ENCODE measurements at places on chromosomes 1 and 21. TPM values are rescaled to one million over a fixed set of nuclear protein-coding genes. Genes with fewer than 3 reads are reported as not detected.

- no peak overlapping the region for H3K4me3 ChIP-seq
- peaks cover 86% of the 10 kb centered on the region for H3K36me3 ChIP-seq
- no peak for DNase-seq
Measured at GRCh38 chr1:160419838-160420169, 19.4 kb downstream of the VANGL2 start.

The TRABD2B gene
- 0.89 TPM for total RNA-seq

The MSH4 gene
- 0.79 TPM for total RNA-seq

The NT5C1A gene
- total RNA-seq, result 2.4 TPM

The FNDC10 gene
- total RNA-seq, result 4.8 TPM

DNA sequence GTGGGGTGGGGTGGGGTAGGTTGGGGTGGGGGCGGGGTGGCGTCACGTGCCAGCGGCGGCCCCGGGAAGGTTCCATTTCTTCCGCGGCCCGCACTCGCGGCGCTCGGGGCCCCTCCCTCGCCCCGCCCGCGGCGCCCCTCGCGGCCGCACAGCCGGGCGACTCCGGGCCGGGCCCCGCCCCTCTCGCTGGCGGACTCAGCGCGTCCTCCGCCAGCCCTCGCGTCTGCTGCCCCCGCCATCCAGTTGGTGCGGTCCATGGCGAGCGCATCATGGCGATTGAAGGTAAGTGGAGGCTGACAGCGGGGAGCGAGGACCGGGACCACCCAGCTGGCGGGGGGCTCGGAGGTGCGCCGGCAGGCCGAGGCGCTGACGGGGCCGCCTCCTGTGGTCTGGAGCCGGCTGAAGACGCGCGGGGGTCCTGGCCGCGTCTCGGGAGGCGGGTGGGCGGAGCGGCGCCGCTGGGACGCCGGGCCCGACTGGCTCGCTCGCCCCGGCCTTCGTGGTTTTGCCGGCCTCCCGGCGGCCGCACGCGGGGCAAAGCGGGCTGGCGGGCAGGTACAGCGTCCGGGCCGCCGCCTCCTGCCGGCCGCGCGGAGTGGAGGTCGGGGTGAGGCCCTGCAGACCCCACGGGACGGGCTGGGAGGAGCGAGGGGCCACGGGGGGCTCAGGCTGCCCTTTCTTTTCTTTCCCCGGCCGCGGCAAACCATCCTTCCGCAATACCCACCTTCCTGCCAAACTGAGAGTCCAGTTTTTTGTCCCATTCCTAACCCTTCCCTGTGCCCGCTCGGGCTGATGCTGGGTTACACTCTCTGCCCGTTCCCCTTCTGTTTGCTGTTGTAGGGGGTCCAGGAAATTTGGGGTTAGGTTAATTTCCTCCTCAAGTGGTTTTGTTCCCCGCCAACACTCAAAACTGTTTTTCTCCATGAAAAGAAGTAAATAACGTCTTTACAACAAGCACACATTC, at the start of gene SYT14:
Gene SYT14 (plus strand): TSS at position 222 of the 964 bp plus-strand sequence. CDS start 48 bp downstream, at position 270.
- peaks cover 4% of the 10 kb centered on the region for H3K4me1 ChIP-seq
- H3K27ac ChIP-seq, result no peak within 1 kb of the TSS
- DNase-seq, result peak; percentile 91
- H3K27me3 ChIP-seq, result peaks cover 9% of the 10 kb centered on the region
- H3K36me3 ChIP-seq, result no peaks in the 10 kb centered on the region

The PDE9A gene
- total RNA-seq, result 13.4 TPM

The S100A7 gene
- total RNA-seq, result not detected

DNA sequence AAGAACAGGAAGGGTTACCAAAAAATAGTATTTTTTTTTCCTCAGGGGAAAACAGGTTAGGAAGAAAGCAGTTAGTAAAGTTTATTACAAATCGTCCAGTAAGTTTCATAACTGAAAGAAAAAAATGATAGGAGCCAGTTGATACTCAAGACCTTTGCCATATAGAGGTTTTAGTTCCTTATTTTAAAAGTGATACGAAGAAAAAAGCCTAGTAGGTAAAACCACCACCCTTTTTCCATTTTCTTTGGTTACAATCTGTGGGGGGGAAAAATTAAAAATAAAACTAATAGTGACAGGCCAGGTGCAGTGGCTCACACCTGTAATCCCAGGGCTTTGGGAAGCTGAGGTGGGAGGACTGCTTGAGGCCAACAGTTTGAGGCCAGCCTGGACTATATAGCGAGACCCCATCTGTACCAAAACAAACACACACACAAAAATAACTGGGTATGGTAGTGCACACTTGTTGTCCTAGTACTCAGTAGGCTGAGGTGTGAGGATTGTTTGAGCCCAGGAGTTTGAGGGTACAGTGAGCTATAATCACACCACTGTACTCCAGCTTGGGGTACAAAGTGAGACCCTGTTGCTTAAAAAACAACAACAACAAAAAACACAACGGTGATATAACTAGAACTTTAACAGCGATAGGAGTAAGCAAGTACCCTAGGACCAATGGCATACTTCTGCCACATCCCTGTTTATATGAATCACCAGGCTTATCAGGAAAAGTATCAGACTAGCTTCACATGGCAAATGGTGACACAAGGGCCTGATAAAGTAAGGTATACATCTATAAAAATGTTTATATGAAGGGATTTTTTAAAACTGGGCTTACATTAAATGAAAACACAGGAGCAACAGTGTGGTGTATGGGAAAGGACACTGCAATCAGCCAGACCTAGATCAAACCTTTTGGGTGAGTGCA, 5.4 kb downstream of the TMEM59 start:
- no peaks in the 10 kb centered on the region for H3K27me3 ChIP-seq
- H3K4me3 ChIP-seq, result no peak overlapping the region
- H3K4me1 ChIP-seq, result peaks cover 11% of the 10 kb centered on the region
- H3K27ac ChIP-seq, result no peak overlapping the region
- H3K36me3 ChIP-seq, result peaks cover 12% of the 10 kb centered on the region

The CYYR1 gene
- total RNA-seq, result 5.4 TPM

DNA sequence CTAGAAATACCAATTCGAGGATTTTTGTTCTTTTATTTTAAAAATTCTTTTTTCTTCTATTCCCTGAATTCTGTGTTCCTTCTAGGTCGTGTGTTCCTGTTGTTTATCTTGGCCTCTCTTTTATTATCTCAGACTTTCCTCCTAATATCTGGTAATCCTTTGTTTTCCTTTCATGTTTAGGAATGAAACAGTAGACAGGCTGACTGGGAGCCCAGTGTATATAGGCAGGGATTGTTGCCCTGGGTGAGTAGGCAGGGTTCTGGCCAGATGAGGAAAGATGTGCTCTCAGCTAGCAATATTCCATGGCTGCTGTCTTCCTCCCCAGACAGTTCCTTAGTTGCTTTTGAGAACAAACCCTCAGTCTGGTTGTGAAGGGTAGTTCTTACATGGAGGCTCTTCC, 161.8 kb upstream of the PDE4B start:
- peak; percentile 43 for DNase-seq
- H3K4me3 ChIP-seq, result no peak overlapping the region
- H3K4me1 ChIP-seq, result no peaks in the 10 kb centered on the region
- H3K27ac ChIP-seq, result no peak overlapping the region
- H3K36me3 ChIP-seq, result no peaks in the 10 kb centered on the region
- H3K27me3 ChIP-seq, result no peaks in the 10 kb centered on the region

The PDPN gene
- total RNA-seq, result 13.3 TPM

The OR14K1 gene
- not detected for total RNA-seq

The PCNX2 gene
- 85.8 TPM for total RNA-seq

DNA sequence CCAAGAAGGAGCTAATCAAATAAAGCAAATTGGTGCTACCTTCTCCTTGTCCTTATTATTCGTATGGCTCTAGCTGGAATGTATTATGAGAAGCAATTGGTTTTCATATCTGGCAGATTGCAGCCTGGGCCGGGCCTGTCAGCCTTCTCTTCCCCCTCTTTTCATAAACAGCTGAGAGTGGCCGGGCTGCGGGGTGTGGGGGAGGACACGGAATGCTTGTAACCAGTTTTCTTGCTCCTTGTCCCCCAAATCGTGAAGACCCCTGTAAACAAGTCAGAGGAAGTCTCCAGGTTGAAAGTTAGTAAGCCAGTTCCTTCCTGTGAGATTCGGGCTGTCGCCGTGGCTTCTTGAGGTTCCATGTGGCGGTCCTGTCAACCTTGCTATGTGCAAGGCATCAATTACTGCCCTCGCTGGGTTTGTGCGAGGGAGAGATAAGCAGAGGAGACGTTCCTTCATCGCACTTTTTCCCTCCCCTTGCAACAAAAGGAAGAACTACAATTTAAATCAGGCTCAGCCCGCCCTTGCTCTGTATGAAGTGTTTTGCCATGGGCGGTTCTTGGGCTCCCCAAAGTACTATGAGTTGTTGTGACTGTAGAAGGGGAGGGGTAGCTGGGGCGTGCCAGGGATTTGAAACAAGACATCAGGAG, 450.7 kb downstream of the CAMTA1 start:
- H3K4me3 ChIP-seq, result no peak overlapping the region
- H3K27ac ChIP-seq, result no peak overlapping the region
- no peak for DNase-seq
- H3K36me3 ChIP-seq, result no peaks in the 10 kb centered on the region
- H3K4me1 ChIP-seq, result peaks cover 22% of the 10 kb centered on the region

DNA sequence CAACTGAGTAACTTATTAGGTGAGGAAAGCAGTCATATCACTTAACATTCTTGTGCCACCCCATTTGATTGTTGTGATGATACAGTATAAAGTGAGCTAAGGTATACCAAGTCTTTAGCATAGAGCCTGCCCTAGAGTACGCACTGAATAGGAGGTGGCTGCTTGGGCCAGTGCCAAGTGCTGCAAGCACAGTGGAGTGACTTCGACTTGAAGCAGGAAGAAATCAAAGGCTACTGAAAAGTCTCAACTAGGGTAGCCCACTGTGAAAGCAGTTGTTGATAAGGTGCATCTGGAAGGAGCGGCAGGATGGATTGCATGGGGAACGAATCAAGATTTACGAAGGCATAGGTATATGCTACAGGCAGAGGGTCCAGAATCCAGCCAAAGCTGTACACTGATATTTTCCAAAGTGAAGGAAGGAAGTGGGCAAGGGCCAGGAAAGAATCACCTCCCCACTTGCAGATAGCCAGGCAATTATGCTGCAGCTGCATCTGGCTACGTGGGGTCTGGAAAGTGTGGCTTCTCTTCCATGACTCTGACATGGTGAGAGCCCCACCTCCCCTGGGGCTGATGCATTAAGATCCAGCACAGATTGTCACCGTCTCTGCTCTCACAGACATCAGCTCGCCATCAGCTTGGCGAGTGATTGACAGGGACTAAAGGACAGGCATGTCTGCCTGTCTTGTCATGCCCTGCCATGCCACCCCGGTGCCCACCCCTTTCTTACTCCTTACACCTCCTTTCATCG, 287.0 kb upstream of the PLXNA2 start:
- H3K4me1 ChIP-seq, result peaks cover 15% of the 10 kb centered on the region
- H3K27me3 ChIP-seq, result no peaks in the 10 kb centered on the region
- H3K27ac ChIP-seq, result no peak overlapping the region
- peak; percentile 70 for DNase-seq
- H3K36me3 ChIP-seq, result no peaks in the 10 kb centered on the region
- H3K4me3 ChIP-seq, result no peak overlapping the region

DNA sequence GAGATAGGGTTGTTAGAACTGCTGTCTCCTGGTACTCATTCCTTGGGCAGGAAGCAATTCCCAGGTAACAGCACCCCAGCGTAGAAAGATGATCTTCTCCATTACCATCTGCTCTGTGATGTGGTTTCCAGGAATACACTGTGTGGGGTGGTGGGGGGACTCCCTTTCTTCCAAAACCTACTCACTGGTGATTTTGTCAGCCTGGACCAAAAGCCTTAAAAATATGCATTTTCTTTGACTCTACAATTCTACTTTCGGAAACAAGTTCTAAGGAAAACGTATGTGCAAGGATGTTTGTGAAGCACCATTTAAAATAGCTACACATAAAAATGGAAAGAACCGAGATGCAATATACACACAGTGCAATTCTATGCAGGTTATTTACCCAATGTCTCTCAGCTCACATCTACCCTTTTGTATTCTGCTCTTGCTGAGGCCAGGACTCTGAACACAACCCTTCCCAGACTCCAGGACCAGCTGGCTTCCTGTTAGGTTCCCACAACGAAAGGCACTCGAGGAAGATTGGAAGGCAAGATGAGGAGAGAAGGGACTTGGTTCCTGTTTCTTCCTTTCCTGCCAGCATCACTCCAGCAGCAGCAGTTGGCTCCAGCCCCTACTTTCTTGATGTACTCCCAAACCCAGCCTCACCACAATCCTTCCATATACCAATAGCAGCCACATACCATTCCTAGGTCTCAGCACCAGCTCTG, 33.0 kb upstream of the GJB5 start:
- H3K4me1 ChIP-seq, result no peaks in the 10 kb centered on the region
- H3K27me3 ChIP-seq, result no peaks in the 10 kb centered on the region
- DNase-seq, result no peak
- no peak overlapping the region for H3K27ac ChIP-seq

The WRAP73 gene
- total RNA-seq, result 12.8 TPM

DNA sequence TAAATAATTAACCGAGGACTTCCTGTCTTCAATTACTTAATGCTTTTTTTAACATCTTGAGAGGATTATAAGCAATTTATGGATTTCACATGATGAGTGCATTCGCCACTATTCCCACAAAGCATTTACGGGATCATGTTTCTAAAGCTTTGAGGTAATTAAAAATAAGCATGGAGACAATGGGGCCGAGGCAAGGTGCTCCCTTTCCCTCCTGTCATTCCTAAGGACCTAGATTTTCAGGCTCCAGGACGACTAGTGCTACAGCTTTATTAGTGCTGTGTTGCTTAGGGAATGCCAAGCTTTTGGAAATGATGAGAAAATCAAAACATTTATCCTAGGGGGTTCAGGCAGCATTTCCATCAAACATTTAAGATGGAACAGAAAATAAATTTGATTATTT, 209.2 kb downstream of the KCTD3 start:
- no peak overlapping the region for H3K27ac ChIP-seq
- no peak overlapping the region for H3K4me3 ChIP-seq
- no peaks in the 10 kb centered on the region for H3K27me3 ChIP-seq
- H3K36me3 ChIP-seq, result no peaks in the 10 kb centered on the region

The RIPPLY3 gene
- total RNA-seq, result 0.39 TPM

Measured in spinal cord (tissue), 10 donors.